ENCODE measurements at places on chromosomes 5 and 9.

GRCh38 chr5:139410993-139411828 lies 7.3 kb upstream of the SPATA24 start:
- DNase-seq = no peak

- no peak for DNase-seq
Observed at GRCh38 chr9:129006328-129007034, 21.6 kb downstream of the SH3GLB2 start.

DNA sequence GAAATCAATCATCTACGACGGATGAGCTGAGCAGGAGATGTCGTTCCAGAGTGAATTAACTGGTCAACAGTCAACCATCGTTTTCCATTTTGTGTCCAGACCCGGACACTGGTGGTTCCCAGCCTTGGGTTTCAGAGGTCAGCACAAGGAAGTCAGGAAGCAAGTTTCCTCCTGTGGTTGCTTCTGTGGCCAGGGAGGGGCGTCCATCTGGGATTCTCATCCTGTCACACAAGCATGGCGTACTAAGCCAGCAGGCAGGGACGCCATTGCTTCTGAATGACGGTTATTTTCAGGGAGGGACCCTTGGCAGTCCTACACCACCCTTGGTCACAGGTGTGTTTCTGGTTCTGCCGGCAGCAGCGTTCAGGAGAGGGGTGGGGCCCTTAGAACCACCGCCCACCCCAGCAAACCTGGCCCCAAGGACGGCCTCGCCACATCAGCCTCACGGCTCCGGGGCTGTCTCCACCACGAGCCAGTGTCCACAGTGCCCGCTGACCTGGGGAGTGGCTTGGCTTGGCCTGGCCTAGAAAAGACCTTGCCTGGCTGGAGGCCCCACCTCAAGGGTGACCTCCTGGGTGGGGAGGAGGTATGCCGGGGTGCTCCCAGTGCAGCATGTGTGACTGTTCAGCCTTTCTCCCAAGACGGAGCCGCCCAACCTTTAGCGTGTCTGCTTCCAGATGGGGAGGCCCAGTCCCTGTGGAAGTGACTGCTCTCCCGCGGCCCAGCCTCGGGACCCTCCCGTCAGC lies 25.2 kb downstream of the NDUFS6 start:
- DNase-seq = no peak

DNA sequence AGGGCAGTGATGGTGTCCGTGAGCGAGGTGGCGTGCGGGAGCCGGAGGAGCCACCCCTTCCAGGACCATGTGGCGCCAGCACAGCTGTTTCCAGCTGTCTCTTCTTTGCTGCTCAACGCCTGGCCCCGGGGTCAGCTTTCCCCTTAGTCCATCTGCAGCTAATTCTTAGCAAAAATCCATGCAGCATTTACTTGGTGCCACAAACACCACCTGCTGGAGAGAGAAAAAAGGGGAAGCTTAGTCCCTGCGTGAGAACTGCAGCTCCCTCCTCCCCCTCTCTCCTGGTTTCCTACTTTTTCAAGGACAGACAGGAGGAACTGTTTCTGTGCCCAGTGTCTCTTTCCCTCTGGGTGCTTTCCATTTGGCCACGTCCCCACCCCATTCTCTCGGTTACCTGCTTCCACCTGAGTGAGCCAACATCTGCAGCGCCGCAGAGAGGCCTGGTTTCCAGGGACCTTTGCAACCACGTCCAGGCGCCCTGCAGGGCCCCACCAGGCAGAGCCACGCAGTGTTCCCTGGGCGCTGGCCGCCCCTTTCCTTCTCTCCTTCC lies 3.4 kb downstream of the SLC6A19 start:
- DNase-seq = no peak

All from bone marrow (tissue), 2 donors.